ENCODE measurements at places on chromosomes 5 and 9.
A peak's percentile ranks its signal among the peaks of the same experiment; 100 is the strongest.

- DNase-seq: no peak
- H3K4me3 ChIP-seq: no peak overlapping the region
- H3K27me3 ChIP-seq: peaks cover 69% of the 10 kb centered on the region
- no peaks in the 10 kb centered on the region for H3K4me1 ChIP-seq
- no peaks in the 10 kb centered on the region for H3K36me3 ChIP-seq
These were observed 89.5 kb downstream of the TSSK1B start for GRCh38 chr5:113344973-113345940.

DNA sequence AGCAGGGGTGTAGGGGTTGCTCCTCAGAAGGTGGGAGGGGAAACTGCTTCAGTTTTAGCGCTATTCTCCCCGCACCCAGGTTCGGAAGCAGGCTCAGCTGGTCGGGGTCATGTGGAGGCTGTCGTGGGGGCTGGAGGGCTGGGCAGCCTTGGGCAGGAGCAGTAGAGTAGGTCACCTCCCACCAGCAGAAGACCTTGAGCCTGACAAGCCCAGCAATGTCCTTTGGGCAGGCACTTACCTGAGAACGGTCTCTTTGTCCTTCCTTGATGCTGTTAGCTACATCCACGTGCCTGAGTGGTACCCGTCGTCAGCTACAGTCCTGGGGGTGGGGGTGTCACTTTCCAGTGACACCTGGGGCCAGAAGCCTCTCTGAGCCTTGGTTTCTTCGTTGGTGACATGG is 20.3 kb downstream of the ENHO start:
- no peak overlapping the region for H3K4me3 ChIP-seq
- no peak overlapping the region for H3K27ac ChIP-seq
- H3K27me3 ChIP-seq: no peaks in the 10 kb centered on the region
- H3K4me1 ChIP-seq: no peaks in the 10 kb centered on the region
- no peaks in the 10 kb centered on the region for H3K36me3 ChIP-seq

DNA sequence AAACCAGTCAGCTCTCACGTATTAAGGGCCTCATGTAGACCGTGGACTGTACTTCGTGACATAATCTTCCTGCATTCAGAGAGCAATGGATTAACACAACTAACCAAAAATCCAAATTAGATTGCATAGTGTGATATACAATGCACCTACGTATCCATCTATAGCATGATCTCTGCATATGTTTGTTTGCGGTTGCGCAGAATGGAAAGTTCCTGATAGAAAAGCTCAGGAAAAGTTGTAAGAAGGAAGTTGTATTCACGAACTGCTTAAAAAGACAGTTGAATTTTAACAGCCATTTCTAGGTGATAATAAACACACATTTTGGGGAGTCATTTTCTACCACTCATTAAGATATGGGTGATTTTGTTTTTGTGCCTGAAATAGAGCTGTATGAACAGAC is 869.0 kb downstream of the TLE4 start:
- no peaks in the 10 kb centered on the region for H3K27me3 ChIP-seq
- DNase-seq: no peak
- H3K4me3 ChIP-seq: no peak overlapping the region
- no peaks in the 10 kb centered on the region for H3K36me3 ChIP-seq
- H3K27ac ChIP-seq: no peak overlapping the region

- H3K36me3 ChIP-seq: no peaks in the 10 kb centered on the region
- H3K4me1 ChIP-seq: no peaks in the 10 kb centered on the region
- no peaks in the 10 kb centered on the region for H3K27me3 ChIP-seq
- no peak for DNase-seq
- H3K4me3 ChIP-seq: no peak overlapping the region
- H3K27ac ChIP-seq: no peak overlapping the region
These were observed 201.8 kb upstream of the SGCD start for GRCh38 chr5:156125118-156125517.

DNA sequence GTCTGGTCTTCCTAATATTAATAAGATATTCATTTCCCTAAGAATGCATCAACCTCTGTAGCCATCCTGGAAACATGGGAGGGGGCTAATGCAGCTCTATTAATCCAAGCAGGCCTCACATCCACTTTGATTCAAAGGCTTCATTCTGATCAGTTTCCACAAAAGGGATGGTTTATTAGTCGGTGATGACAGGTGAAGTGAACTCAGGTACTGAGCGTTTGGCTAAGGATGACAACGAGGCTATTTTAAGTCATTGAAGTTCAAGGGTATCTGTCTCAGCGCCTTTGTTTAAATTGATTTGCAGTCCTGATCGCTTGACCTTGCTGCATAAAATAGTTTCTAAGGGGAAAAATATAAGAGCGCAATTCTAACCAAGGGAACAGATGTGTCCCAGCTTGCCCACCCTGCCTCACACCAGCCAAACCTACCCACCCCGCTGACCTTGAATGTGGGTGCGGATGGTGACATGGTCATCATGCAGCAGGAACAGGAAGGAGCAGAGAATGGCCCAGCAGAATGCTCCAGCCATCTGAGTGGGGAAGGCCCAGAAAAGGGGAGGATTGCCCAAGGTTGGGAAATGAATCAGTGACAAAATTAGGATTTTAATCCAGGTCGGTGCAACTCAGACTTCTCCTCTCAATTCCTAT is 70.5 kb upstream of the ZNF618 start:
- H3K36me3 ChIP-seq: no peaks in the 10 kb centered on the region
- H3K4me1 ChIP-seq: no peaks in the 10 kb centered on the region
- no peaks in the 10 kb centered on the region for H3K27me3 ChIP-seq
- no peak for DNase-seq

- H3K4me3 ChIP-seq: no peak overlapping the region
- no peaks in the 10 kb centered on the region for H3K27me3 ChIP-seq
- no peaks in the 10 kb centered on the region for H3K4me1 ChIP-seq
- H3K36me3 ChIP-seq: no peaks in the 10 kb centered on the region
These were observed 25.8 kb downstream of the DIRAS2 start for GRCh38 chr9:90616806-90617205.

- no peaks in the 10 kb centered on the region for H3K36me3 ChIP-seq
- no peak for DNase-seq
- no peak overlapping the region for H3K4me3 ChIP-seq
- peaks cover 23% of the 10 kb centered on the region for H3K27me3 ChIP-seq
- H3K4me1 ChIP-seq: peaks cover 14% of the 10 kb centered on the region
- no peak overlapping the region for H3K27ac ChIP-seq
These were observed 1.6 kb downstream of the AFAP1L1 start for GRCh38 chr5:149273237-149273636.

DNA sequence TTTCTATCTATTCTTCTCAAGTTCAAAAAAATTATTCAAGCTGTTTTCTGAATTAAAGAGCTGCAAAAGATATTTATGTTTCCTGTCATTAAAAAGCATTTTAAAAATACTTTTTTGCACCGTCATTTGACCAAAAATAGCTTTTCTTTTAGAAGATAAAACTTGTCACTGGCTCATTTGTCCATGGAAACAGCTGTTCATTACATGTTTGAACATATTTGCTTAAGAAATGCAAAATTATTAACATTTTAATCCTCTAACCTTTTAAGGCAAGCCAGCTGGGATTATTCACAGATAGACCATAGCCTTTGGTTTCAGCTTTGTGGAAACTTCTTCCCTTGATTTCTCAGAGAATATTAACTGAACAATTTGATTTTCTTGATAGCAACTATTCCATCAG is 393.9 kb downstream of the TUSC1 start:
- H3K36me3 ChIP-seq: no peaks in the 10 kb centered on the region
- DNase-seq: no peak
- no peaks in the 10 kb centered on the region for H3K27me3 ChIP-seq
- H3K27ac ChIP-seq: no peak overlapping the region
- H3K4me3 ChIP-seq: no peak overlapping the region
- no peaks in the 10 kb centered on the region for H3K4me1 ChIP-seq

GRCh38 chr5:140324041-140324600 is 21.2 kb upstream of the PFDN1 start:
- no peak overlapping the region for H3K4me3 ChIP-seq
- DNase-seq: no peak
- no peaks in the 10 kb centered on the region for H3K36me3 ChIP-seq
- peaks cover 17% of the 10 kb centered on the region for H3K4me1 ChIP-seq

DNA sequence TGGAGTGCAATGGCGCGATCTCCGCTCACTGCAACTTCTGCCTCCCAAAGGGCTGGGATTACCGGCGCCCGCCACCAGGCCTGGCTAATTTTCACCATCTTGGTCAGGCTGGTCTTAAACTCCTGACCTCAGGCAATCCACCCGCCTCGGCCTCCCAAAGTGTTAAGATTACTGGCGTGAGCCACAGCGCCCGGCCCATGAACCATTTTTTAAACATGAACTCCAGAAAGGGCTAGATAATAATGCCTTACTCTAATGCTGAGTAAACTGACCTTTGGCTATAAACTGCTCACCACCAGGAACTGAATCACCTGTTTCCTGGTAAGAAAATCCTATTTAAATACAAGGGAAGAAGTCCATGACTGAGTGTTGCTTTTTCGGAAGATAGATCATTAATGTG is 23.2 kb upstream of the DAB2 start:
- no peak for DNase-seq
- no peaks in the 10 kb centered on the region for H3K4me1 ChIP-seq
- H3K27me3 ChIP-seq: no peaks in the 10 kb centered on the region

DNA sequence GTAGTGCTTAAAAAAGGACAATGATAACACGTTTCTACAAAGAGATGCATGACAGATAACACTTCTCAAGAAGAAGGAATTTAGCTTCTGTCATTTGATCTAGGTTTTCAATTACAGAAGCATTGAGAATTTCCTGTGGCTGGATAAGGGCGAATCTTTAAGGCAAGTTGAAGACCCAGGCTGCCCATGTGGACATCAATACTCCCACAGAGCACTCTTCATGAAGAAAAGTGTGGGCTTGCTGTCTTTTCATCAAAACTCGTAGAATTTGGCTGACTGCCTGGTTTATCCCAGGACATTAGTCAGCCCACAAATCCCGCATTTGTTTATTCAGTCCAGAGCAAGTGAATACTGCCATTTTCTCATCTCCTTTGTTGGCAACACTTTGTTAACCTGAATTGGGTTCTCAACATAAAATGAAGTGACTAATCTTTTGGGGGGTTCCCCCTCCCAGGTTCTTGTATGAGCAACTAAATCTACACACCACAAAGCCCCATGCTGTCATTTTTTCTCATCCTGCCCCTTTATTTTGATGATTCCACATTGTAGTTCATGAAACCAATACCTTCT is 43.4 kb upstream of the CDKN2B start:
- H3K36me3 ChIP-seq: no peaks in the 10 kb centered on the region
- peak; percentile 50 for DNase-seq
- H3K4me3 ChIP-seq: no peak overlapping the region
- no peak overlapping the region for H3K27ac ChIP-seq
- H3K4me1 ChIP-seq: peaks cover 15% of the 10 kb centered on the region
- H3K27me3 ChIP-seq: peaks cover 66% of the 10 kb centered on the region

DNA sequence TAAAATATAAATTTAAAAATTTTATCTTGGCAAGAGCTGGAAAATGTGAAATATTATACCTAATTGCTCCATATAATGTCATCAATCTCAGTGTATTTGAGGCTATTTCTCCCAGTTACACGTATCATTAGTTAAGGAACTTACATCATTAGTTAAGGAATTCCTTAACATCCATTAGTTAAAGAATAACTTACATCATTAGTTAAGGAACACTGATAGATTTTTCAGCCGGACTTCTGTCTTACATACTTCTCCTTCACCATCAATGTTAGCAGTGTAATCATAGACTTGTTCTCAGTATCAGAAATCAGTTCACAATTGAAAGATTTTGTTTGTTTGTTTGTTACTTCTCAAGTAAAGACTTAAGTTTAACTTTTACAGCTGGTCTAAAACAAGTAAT is 524.4 kb upstream of the CHD1 start:
- no peaks in the 10 kb centered on the region for H3K4me1 ChIP-seq
- H3K27ac ChIP-seq: no peak overlapping the region
- no peaks in the 10 kb centered on the region for H3K27me3 ChIP-seq
- H3K36me3 ChIP-seq: no peaks in the 10 kb centered on the region

GRCh38 chr9:134494905-134495304 is 146.7 kb upstream of the COL5A1 start:
- H3K4me1 ChIP-seq: peaks cover 3% of the 10 kb centered on the region
- H3K27ac ChIP-seq: no peak overlapping the region
- peaks cover under 1% of the 10 kb centered on the region for H3K27me3 ChIP-seq
- H3K4me3 ChIP-seq: no peak overlapping the region

DNA sequence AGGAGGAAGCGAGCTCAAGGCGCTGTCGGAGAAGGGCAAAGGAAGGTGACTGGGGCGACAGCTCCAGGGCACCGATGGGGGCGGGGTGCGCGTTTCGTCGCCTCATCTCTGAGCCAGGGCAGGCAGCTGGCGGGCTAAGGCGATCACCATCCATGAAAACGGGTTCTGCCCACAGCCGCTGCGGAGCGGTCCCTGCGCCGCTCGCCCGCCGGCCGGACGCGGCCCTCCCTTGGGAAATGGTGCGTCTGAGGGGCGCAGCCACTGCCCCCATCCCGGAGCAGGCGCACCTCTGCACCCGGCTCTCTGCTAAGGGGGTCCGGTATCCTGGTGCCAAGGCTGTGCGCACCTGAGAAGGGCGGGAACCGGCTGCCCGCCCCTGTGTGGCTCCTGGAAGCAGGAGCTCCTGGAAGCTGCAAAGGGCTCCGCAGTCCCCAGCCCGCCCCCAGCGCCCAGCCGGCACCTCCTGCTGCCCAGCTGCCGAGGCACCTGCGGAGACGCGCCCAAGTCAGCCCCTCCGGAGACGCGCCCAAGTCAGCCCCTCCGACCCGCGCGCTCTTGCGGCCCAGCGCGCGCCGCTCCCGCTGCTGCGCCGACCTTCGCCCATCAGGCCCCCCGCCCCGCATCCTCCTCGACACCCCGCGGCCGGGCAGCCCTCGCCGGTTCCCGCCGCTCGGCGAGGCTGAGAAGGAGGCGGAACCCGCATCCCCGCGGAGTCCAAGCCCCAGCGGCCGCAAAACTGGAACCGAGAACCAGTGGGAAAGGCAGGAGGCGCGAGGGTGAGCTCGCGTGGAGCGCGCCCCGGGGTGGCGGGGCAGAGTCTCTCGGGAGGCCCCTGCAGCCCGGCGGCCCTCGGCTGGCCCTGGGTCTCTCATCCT is 757 bp downstream of the ANKRD34B start:
- peaks cover 16% of the 10 kb centered on the region for H3K4me1 ChIP-seq
- no peaks in the 10 kb centered on the region for H3K36me3 ChIP-seq
- H3K4me3 ChIP-seq: peak overlapping the region; percentile 51
- H3K27ac ChIP-seq: no peak overlapping the region
- peaks cover 79% of the 10 kb centered on the region for H3K27me3 ChIP-seq

DNA sequence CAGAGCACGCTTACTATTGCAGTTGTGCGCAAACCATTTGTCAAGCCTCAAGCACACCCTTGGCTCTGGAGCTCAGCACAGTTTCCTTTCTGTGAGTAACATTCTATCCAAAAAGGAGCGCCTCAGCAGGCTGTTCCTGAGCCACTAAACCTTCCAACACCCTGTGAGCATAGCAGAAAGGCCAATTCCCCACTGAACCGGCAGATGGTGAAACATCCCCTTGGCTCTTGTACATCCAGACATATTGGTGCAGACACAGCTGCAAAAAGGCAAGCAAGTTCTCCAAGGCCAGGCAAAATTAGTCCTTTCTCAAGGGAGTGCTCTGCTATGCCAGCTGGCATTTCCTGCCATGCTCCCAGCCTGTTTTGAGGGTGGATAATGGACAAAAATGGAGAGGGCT is 44.1 kb upstream of the CEMIP2 start:
- H3K36me3 ChIP-seq: no peaks in the 10 kb centered on the region
- H3K27me3 ChIP-seq: no peaks in the 10 kb centered on the region
- H3K4me3 ChIP-seq: no peak overlapping the region
- no peaks in the 10 kb centered on the region for H3K4me1 ChIP-seq

Data from common myeloid progenitor, CD34-positive (primary cell).